Neural progenitor cell (in vitro differentiated cells): ENCODE measurements at places on chromosomes 4 and X.

- DNase-seq: no peak
- no peaks in the 10 kb centered on the region for H3K4me1 ChIP-seq
- no peak overlapping the region for H3K27ac ChIP-seq
- H3K27me3 ChIP-seq: no peaks in the 10 kb centered on the region
- no peak overlapping the region for H3K4me3 ChIP-seq
These were observed 53.7 kb upstream of the HHIP start for GRCh38 chr4:144592264-144592663.

DNA sequence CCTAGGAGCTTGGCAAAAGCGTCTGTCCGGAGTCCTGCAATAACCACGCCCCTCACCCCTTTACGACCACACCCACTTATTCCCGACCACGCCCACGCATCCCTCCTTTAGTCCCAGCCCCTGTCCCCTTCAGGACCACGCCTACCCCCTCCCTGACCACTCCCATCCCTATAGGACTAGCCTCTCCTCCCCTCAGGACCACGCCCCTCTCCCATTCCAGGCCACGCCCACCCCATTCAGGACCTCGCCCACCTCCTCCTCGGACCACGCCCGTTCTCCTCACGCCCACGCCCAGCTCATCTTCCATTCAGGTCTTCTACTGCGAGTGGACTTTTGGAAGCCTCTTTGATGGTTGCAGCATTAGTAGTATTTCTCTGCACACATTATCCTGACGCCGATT is 131.2 kb upstream of the STX18 start:
- no peak overlapping the region for H3K4me3 ChIP-seq
- H3K4me1 ChIP-seq: peaks cover 13% of the 10 kb centered on the region
- DNase-seq: peak; percentile 87
- peaks cover 36% of the 10 kb centered on the region for H3K27me3 ChIP-seq
- no peak overlapping the region for H3K27ac ChIP-seq

GRCh38 chrX:15240414-15240813 is 29.5 kb downstream of the ASB9 start:
- H3K4me3 ChIP-seq: no peak overlapping the region
- no peak overlapping the region for H3K27ac ChIP-seq
- no peaks in the 10 kb centered on the region for H3K4me1 ChIP-seq
- H3K27me3 ChIP-seq: no peaks in the 10 kb centered on the region
- no peak for DNase-seq
- H3K36me3 ChIP-seq: no peaks in the 10 kb centered on the region

- no peak overlapping the region for H3K27ac ChIP-seq
- H3K4me1 ChIP-seq: no peaks in the 10 kb centered on the region
- H3K27me3 ChIP-seq: no peaks in the 10 kb centered on the region
- no peaks in the 10 kb centered on the region for H3K36me3 ChIP-seq
These were observed 82.5 kb downstream of the GPAT3 start for GRCh38 chr4:83618431-83618830.

- H3K4me3 ChIP-seq: no peak overlapping the region
- no peaks in the 10 kb centered on the region for H3K27me3 ChIP-seq
- no peaks in the 10 kb centered on the region for H3K4me1 ChIP-seq
These were observed 559.7 kb upstream of the FAT1 start for GRCh38 chr4:187283201-187283955.

- H3K27ac ChIP-seq: no peak overlapping the region
- H3K4me3 ChIP-seq: no peak overlapping the region
- DNase-seq: no peak
- H3K27me3 ChIP-seq: no peaks in the 10 kb centered on the region
- no peaks in the 10 kb centered on the region for H3K36me3 ChIP-seq
- H3K4me1 ChIP-seq: no peaks in the 10 kb centered on the region
These were observed 9.8 kb upstream of the DCLK2 start for GRCh38 chr4:150068300-150068960.

GRCh38 chr4:87916626-87917025 is 58.9 kb upstream of the SPP1 start:
- peaks cover 5% of the 10 kb centered on the region for H3K27me3 ChIP-seq
- H3K4me3 ChIP-seq: no peak overlapping the region
- H3K4me1 ChIP-seq: peaks cover 2% of the 10 kb centered on the region
- DNase-seq: no peak

GRCh38 chr4:113645771-113646441 is 115.6 kb downstream of the CAMK2D start:
- peaks cover 20% of the 10 kb centered on the region for H3K4me1 ChIP-seq
- H3K27me3 ChIP-seq: no peaks in the 10 kb centered on the region
- DNase-seq: peak; percentile 11
- H3K4me3 ChIP-seq: no peak overlapping the region

- H3K4me1 ChIP-seq: peaks cover 14% of the 10 kb centered on the region
- no peaks in the 10 kb centered on the region for H3K27me3 ChIP-seq
- H3K36me3 ChIP-seq: no peaks in the 10 kb centered on the region
These were observed 274.5 kb downstream of the ADGRA3 start for GRCh38 chr4:22241415-22241814.

- H3K4me1 ChIP-seq: no peaks in the 10 kb centered on the region
- no peaks in the 10 kb centered on the region for H3K27me3 ChIP-seq
- H3K27ac ChIP-seq: no peak overlapping the region
- no peaks in the 10 kb centered on the region for H3K36me3 ChIP-seq
These were observed 11.8 kb downstream of the SEC24D start for GRCh38 chr4:118824141-118824540.

DNA sequence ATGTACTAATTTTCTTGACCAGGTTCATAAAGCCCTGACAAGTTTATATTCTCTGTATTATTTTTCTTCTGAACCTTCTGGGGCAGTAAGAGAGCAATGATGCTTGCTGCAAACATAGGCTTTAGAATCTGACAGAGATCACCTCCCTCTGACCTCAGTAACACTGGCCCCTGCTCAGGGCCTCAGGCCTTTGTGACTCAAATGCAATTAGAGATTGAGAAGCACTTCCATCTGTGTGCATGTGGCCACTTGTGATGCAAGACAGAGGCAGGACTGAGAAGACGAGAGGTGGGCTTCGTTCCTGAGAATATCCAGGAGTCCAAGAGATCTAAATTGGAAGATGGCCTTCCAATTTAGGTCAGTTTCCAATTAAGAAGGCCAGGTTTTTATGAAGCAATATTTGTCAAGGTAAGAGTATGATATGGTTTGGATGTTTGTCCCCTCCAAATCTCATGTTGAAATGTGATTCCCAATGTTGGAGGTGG is 82.8 kb upstream of the VEGFC start:
- H3K4me3 ChIP-seq: no peak overlapping the region
- no peaks in the 10 kb centered on the region for H3K27me3 ChIP-seq
- no peak overlapping the region for H3K27ac ChIP-seq
- H3K36me3 ChIP-seq: no peaks in the 10 kb centered on the region
- peak; percentile 33 for DNase-seq
- H3K4me1 ChIP-seq: peaks cover 6% of the 10 kb centered on the region

DNA sequence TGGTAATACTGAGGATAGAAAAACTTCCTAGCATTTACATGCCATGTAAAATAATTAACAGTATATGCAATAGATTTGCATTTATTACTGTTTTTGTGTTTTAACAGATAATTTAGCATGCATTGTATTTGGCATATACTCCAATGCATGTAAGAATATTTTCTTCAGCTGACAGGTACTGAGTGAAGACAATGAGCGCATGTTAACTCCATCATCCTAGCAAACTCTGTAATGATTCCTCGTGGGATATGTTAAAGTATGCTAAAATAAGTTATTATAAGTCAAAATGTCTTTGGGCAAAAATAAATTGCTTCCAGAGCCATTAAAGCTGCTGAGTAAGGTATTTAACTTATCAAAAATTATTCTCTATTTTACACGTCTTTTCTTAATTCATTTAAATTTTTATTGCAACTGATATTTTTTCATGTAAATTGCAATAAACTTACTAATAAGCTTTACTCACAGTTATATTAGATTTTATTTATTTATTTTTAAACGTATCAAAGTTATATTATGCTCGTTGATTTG is 616.4 kb upstream of the NDST4 start:
- H3K4me3 ChIP-seq: no peak overlapping the region
- H3K27me3 ChIP-seq: no peaks in the 10 kb centered on the region
- no peak overlapping the region for H3K27ac ChIP-seq
- H3K4me1 ChIP-seq: no peaks in the 10 kb centered on the region
- DNase-seq: no peak

GRCh38 chr4:147530723-147531122 is 49.8 kb downstream of the EDNRA start:
- H3K27ac ChIP-seq: no peak overlapping the region
- H3K36me3 ChIP-seq: no peaks in the 10 kb centered on the region
- H3K4me1 ChIP-seq: no peaks in the 10 kb centered on the region

GRCh38 chr4:61149278-61149677 is 50.8 kb upstream of the ADGRL3 start:
- H3K4me3 ChIP-seq: no peak overlapping the region
- no peaks in the 10 kb centered on the region for H3K4me1 ChIP-seq
- no peaks in the 10 kb centered on the region for H3K27me3 ChIP-seq
- H3K36me3 ChIP-seq: no peaks in the 10 kb centered on the region
- no peak overlapping the region for H3K27ac ChIP-seq

DNA sequence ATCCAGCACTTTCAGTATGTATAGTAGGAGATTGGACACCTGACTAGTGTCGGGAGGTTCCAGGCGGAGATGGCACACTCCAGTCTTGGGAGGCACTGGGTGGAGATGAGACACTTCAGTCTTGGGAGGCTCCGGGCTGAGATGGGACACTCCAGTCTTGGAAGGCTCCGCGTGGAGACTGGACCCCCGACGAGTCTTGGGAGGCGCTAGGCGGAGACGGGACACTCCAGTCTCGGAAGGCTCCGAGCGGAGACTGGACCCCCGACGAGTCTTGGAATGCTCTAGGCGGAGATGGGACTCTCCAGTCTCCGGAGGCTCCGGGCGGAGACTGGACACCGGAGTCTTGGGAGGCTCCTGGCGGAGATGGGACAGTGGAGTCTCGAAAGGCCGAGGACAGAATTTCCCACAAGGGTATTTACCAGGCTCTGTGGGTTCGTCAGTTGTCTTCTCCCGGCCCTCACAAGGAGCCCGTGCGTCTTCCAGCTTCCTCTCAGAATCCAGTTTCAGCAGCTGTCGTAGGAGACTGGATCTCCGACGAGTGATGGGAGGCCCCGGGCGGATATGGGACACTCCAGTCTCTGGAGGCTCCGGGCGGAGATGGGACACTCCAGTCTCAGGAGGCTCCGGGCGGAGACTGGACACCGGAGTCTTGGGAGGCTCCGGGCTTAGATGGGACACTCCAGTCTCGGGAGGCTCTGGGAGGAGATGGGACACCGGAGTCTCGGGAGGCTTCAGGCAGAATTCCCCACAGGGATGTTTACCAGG is 952 bp downstream of the FAM47A start:
- no peaks in the 10 kb centered on the region for H3K4me1 ChIP-seq
- H3K36me3 ChIP-seq: no peaks in the 10 kb centered on the region
- H3K27me3 ChIP-seq: no peaks in the 10 kb centered on the region
- no peak for DNase-seq
- H3K27ac ChIP-seq: no peak overlapping the region

- H3K27ac ChIP-seq: no peak overlapping the region
- no peak for DNase-seq
- no peaks in the 10 kb centered on the region for H3K36me3 ChIP-seq
These were observed 163.0 kb downstream of the SH3KBP1 start for GRCh38 chrX:19724409-19724808.

- no peaks in the 10 kb centered on the region for H3K36me3 ChIP-seq
- H3K27me3 ChIP-seq: no peaks in the 10 kb centered on the region
- no peak overlapping the region for H3K27ac ChIP-seq
- no peak overlapping the region for H3K4me3 ChIP-seq
- DNase-seq: no peak
These were observed 2268.3 kb downstream of the ARAP2 start for GRCh38 chr4:33975995-33976394.

GRCh38 chr4:17273047-17273446 is 238.8 kb downstream of the QDPR start:
- no peak for DNase-seq
- H3K27me3 ChIP-seq: no peaks in the 10 kb centered on the region
- H3K36me3 ChIP-seq: no peaks in the 10 kb centered on the region

DNA sequence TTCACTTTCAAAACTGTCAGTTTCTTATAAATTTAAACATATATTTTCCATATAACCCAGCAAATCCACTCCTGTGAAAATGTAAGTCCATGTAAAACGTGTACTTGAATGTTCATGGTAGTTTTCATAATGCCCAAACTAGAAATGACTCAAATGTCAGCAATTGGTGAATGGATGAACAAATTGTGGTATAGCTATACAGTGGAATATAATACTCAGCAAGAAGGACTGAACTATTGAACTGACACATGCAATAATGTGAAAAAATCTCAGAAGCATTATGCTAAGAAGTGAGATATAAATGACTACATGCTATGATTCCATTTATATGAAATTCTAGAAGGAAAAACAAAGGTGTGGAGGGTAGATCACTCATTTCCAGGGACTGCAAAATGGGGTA is 52.2 kb downstream of the USP53 start:
- H3K27ac ChIP-seq: no peak overlapping the region
- no peaks in the 10 kb centered on the region for H3K4me1 ChIP-seq
- no peak for DNase-seq
- no peaks in the 10 kb centered on the region for H3K36me3 ChIP-seq
- no peaks in the 10 kb centered on the region for H3K27me3 ChIP-seq
- no peak overlapping the region for H3K4me3 ChIP-seq

- no peak for DNase-seq
- H3K4me3 ChIP-seq: no peak overlapping the region
- no peaks in the 10 kb centered on the region for H3K27me3 ChIP-seq
- H3K27ac ChIP-seq: no peak overlapping the region
- H3K36me3 ChIP-seq: no peaks in the 10 kb centered on the region
- H3K4me1 ChIP-seq: no peaks in the 10 kb centered on the region
These were observed 25.4 kb upstream of the FAM47B start for GRCh38 chrX:34917146-34917545.

DNA sequence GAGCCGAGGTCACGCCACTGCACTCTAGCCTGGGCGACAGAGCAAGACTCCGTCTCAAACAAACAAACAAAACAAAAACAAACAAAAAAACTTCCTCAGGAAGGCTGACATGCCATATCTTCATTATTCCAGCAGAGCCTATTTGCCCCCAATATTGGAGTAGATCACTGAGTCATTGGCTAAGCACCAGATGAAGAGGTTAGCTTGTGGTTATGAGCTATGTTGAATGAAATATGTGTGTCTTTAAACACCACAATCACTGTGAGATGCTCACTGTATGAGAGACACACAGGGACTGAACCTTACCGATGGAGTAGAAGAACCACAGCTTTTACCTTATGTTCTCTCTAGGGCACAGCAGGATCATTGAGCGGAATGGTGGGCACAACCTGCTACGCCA is 122.1 kb upstream of the EOLA2 start:
- H3K27ac ChIP-seq: no peak overlapping the region
- H3K27me3 ChIP-seq: no peaks in the 10 kb centered on the region
- DNase-seq: no peak
- no peaks in the 10 kb centered on the region for H3K36me3 ChIP-seq

DNA sequence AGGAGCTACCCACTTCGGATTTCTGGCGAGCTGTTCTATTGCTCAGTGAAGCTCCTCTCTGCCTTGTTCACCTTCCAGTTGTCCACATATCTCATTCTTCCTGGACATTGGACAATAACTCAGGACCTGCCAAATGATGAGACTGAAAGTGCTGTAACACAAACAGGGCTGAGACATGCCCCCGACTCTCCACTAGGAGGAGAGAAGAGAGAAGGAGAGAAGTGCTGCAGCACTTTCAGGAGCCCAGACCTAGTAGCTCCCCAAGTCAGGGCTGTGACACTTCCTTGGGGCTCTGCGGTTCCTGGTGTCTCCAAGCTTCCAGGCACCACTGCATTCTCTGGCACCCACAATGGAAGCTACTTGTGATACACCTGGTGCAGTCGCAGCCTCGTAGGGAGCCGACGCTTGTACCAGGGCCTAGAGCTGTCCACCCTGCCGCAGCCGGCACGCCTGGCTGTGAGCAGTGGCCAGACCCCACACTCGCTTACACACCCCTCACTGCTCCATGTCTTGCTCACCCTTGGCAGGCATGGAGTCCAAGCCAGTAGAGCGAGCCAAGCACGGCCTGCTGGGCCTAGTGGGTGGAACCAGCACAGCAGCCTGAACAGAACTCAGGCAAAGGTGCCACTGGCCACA is 234.9 kb downstream of the TECRL start:
- no peak overlapping the region for H3K27ac ChIP-seq
- no peaks in the 10 kb centered on the region for H3K4me1 ChIP-seq
- DNase-seq: no peak
- no peak overlapping the region for H3K4me3 ChIP-seq
